NCI-H2029 treated with DMSO at 0.1 percent for 48 hours (cell line): ENCODE measurements at places on chromosomes 4 and X.

GRCh38 chr4:150068300-150068960 is 9.8 kb upstream of the DCLK2 start:
- DNase-seq = no peak

DNA sequence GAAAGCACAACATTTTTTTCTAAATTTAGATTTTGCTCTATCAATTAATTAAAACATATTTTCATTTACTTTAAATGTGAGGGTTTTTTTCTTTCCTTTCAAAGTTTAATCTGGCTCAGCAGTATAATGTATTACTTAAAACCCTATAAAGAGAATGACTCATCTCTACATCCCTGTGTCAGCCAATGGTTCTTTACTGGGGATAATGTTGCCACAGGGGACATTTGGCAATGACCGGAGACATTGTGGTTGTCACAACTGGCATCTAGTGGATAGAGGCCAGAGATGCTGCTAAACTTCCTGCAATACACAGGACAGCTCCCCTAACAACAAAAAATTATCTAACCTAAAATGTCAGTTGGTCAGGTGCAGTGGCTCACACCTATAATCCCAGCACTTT is 53.8 kb downstream of the SYNPO2 start:
- peak; percentile 29 for DNase-seq

DNA sequence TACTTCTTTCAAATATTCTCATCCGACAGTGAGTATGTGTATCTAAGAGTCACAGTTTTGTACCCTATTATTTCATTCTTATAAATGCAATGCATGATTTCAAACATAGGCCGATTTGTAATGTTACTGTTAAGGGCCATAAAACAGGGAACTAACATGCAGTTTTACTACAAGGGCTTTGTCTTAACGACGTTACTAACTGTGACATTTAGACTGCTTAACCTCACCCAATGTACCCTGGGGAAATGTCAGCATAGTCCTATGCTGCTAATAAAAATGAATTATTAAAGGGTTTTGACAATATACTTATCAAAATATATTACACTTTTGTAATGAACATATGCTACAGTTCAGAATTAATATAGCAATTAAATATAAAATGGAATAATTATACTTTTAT is 74.8 kb upstream of the CPXCR1 start:
- no peak for DNase-seq

DNA sequence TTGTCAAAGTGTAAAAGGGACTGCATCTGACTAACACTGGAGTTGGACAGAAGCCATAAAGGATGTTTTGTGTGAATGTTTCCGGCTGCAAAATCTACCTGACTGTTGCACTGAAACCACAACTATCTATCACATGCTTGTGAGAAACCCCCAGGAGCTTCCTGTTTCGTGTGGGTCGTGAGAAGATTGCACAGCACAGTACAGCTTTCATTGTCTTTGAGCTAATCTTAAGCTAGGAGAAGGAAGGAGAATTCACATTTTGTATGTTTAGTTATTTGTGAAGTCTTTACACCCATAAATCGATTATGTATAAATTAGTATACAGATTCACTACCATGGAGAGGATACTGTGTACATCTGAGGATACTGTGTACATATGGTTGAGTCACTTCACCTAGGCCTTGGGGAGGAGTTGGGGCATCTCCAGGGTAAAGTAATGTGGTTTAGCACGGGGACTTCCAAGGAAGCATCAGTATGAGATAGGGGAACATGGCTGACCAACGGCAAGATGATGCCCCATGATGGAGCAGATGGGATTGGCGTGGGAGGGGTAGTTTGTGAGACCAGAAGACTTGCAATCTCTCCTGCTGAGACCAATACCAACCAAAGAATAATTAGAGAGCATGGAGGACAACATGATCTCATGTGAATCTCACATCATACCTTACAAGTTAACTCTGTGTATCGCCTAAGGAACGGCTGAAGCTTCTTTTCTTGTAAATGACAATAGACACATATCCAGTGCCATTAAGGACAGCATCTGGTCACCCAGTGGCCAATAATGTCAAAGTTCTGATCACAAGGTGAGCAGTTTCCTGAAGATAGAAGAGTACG is 43.1 kb upstream of the FAM9C start:
- no peak for DNase-seq

- no peak for DNase-seq
Observed at GRCh38 chr4:114320126-114320525, 278.5 kb upstream of the UGT8 start.
